ENCODE measurements at places on chromosomes 11 and 22. TPM values are rescaled to one million over a fixed set of nuclear protein-coding genes. Genes with fewer than 3 reads are reported as not detected.

C22orf42 gene
- total RNA-seq = not detected

RAC2 gene
- total RNA-seq = 6.3 TPM

OR8A1 gene
- not detected for total RNA-seq

PATE4 gene
- not detected for total RNA-seq

OR52E8 gene
- not detected for total RNA-seq

LRRC75B gene
- total RNA-seq = 32.5 TPM

ANKRD13D gene
- 71.3 TPM for total RNA-seq

IMMP1L gene
- 27.3 TPM for total RNA-seq

RNF215 gene
- total RNA-seq = 39.2 TPM

CYP2D6 gene
- total RNA-seq = 7.2 TPM

ZNF280B gene
- total RNA-seq = 6.9 TPM

PARVG gene
- total RNA-seq = 0.53 TPM

FAM180B gene
- total RNA-seq = 0.36 TPM

KIAA0930 gene
- 31.1 TPM for total RNA-seq

RNF214 gene
- 39.5 TPM for total RNA-seq

MAJIN gene
- not detected for total RNA-seq

PAMR1 gene
- 38.3 TPM for total RNA-seq

SLC22A6 gene
- not detected for total RNA-seq

SERPIND1 gene
- not detected for total RNA-seq

LINC01488 gene
- total RNA-seq = not detected

CHKB gene
- total RNA-seq = 118 TPM

OR51E1 gene
- total RNA-seq = not detected

HEPHL1 gene
- total RNA-seq = not detected

IGF2 gene
- 3,275 TPM for total RNA-seq

TRPM5 gene
- 7.2 TPM for total RNA-seq

ANKK1 gene
- total RNA-seq = 2.1 TPM

CFAP300 gene
- 3.3 TPM for total RNA-seq

TEX54 gene
- not detected for total RNA-seq

LZTR1 gene
- total RNA-seq = 92.3 TPM

RFPL2 gene
- total RNA-seq = 0.53 TPM

KRTAP5-9 gene
- 0.62 TPM for total RNA-seq

CBLIF gene
- not detected for total RNA-seq

ZNF214 gene
- 6.5 TPM for total RNA-seq

CYTH4 gene
- not detected for total RNA-seq

PELI3 gene
- total RNA-seq = 17.3 TPM

CARD18 gene
- total RNA-seq = not detected

FOLR1 gene
- total RNA-seq = 0.44 TPM

C11orf86 gene
- not detected for total RNA-seq

KRTAP5-1 gene
- not detected for total RNA-seq

CLDN5 gene
- total RNA-seq = not detected

PHF21B gene
- 8.6 TPM for total RNA-seq

OR51B2 gene
- 0.41 TPM for total RNA-seq

USP2 gene
- 13.1 TPM for total RNA-seq

B3GAT1 gene
- 1.5 TPM for total RNA-seq

HSD17B12 gene
- 93.6 TPM for total RNA-seq

TREH gene
- not detected for total RNA-seq

SYNGR1 gene
- 38.9 TPM for total RNA-seq

DDX25 gene
- total RNA-seq = 1.7 TPM

ZPR1 gene
- 41.5 TPM for total RNA-seq

INS gene
- total RNA-seq = not detected

All from mesothelial cell of epicardium (in vitro differentiated cells).